ENCODE measurements at places on chromosomes 11 and 22. TPM values are rescaled to one million over a fixed set of nuclear protein-coding genes. Genes with fewer than 3 reads are reported as not detected.

DNA sequence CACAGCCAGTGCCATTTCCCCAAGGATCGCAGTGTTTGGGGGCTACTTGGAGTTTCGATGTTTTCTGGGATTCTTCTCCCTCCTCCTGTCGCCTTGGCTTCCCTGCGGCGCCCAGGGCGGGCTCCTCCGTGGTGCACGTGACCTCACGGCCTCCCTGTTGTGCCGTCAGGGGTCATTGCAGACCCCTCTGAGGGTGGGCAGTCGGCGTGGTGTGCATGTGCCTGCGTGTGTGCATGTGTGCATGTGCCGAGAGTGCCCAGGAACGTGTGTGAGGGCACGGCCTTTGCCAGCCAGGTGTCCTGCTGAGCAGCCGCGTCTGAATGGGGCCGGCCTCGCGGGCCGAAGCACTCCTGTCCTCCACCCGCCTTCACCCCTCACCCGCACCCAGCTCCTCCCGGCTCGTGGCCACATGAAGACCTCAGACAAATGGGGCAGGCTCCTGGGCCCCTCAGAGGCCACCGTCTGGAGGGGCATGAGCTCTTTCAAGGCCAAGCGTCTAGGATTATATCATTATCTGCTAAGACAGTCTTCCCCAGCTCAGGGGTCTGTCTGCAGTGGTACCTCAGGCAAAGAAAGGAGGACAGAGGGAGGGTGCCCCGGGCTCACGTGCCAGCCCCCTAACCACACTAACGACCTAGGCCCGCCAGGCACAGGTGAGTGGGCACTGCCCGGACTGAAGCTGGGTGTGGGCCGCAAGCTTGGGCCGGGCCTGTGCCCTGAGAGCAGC, 9.4 kb upstream of the MRPL23 start:
- peaks cover 6% of the 10 kb centered on the region for H3K27me3 ChIP-seq
- peaks cover 3% of the 10 kb centered on the region for H3K4me1 ChIP-seq
- no peak for DNase-seq

DNA sequence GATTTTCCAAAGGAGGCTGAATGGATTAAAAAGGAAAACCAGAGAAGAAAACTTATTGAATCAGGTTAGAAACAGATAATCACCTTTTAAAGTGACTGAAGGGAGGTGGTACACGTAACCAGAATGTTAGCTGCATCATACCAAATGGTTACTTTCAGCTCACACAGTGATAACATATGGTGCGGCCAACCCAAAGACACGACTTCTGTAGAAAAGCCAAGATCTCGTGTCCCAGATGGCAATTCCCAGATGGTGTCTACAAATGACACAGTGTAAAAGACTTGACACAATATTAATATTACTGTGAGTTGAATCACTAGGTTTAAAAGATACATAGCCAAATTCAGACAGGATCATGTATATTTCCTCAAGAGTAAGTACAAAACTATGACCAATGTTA, 5.2 kb downstream of the PPP2R1B start:
- H3K4me3 ChIP-seq = no peak overlapping the region
- H3K27me3 ChIP-seq = no peaks in the 10 kb centered on the region
- DNase-seq = no peak
- peaks cover 80% of the 10 kb centered on the region for H3K36me3 ChIP-seq
- H3K4me1 ChIP-seq = peaks cover 27% of the 10 kb centered on the region
- no peak overlapping the region for H3K27ac ChIP-seq

DNA sequence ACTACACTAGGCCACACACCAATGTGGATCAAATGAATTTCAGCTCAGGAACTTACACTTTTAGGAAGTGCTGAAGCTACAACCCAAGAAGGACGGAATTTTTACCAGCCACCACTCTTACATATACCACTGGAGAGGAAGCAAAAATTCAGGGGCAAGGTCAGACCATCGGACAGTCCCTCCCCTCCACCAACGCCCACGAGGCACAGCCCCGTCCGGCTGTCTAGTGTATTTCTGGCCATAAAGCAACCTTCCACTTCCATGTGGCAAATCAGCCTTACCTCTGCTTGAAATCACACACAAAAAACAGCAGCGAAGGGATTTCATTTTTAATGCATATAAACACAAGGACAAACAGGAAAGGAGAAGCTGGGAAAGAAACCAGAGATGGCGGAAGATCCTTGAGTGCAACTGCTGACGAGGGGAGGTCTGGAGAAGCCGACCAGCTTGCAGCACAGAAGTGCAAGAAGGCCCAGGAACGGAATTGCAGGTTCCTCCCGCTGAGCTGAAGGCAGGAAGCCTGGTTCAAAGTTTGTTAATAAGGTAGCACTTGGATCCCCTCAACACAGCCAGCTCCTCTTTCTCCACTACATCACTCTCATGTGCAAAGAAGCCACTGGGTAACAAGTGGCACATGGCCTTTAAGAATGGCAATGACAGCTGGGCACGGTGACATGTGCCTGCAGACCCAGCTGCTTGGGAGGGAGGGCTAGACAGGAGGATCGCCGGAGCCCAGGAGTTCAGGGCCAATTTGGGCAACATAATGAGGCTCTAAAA, 71.5 kb downstream of the SHANK2 start:
- H3K4me1 ChIP-seq = no peaks in the 10 kb centered on the region
- no peak overlapping the region for H3K4me3 ChIP-seq
- H3K27ac ChIP-seq = no peak overlapping the region
- H3K36me3 ChIP-seq = no peaks in the 10 kb centered on the region
- peaks cover 25% of the 10 kb centered on the region for H3K27me3 ChIP-seq
- no peak for DNase-seq

DNA sequence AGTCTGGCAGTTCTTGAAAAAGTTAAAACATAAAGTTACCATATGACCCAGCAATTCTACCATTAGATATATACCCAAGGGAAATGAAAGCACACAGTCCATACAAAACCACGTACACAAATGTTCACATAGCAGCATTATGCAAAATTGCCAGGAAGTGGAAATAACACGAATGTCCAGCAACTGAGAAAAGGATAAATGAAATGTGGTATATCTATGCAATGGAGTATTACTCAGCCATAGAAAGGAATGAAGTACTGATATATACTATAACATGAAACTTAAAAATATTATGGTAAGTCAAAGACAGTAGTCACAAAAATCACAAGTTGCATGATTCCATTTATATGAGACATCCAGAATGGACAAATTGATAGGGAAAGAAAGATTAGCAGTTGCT, 57.9 kb downstream of the C2CD3 start:
- H3K4me1 ChIP-seq = no peaks in the 10 kb centered on the region
- H3K27me3 ChIP-seq = no peaks in the 10 kb centered on the region
- H3K27ac ChIP-seq = no peak overlapping the region
- H3K4me3 ChIP-seq = no peak overlapping the region
- no peak for DNase-seq

- DNase-seq = peak; percentile 66
- peaks cover 39% of the 10 kb centered on the region for H3K4me1 ChIP-seq
- peaks cover 30% of the 10 kb centered on the region for H3K36me3 ChIP-seq
- H3K27ac ChIP-seq = peak overlapping the region; percentile 87
- H3K27me3 ChIP-seq = no peaks in the 10 kb centered on the region
- H3K4me3 ChIP-seq = peak overlapping the region; percentile 93
Observed at GRCh38 chr11:65919573-65920371, 546 bp downstream of the DRAP1 start.

DNA sequence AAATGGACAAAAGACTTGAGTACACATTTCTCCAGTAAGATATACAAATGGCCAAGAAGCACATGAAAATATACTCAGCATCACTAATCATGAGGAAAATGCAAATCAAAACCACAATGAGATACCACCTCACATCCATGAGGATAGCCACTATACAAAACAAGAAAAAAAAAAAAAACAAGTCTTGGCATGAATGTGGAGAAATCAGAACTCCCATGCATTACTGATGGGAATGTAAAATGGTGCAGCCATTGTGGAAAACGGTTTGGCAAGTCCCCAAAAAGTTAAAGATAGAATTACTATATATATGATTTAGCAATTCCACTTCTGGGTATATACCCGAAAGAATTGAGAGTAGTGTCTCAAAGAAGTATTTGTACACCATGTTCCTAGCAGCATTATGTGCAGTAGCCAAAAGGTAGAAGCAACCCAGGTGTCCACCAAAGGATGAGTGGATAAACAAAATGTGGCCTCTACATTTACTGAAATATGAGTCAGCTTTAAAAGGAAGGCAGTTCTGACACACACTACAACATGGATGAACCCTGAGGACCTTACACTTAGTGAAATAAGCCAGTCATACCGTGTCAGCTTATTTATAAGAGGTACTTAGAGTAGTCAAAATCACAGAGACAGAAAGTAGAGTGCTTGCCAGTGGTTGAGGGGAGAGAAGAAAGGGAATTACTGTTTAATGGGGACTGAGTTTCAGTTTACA, 146.3 kb downstream of the WNT7B start:
- no peak overlapping the region for H3K4me3 ChIP-seq
- H3K27me3 ChIP-seq = no peaks in the 10 kb centered on the region
- no peak for DNase-seq
- no peak overlapping the region for H3K27ac ChIP-seq
- H3K4me1 ChIP-seq = no peaks in the 10 kb centered on the region
- peaks cover 5% of the 10 kb centered on the region for H3K36me3 ChIP-seq

GRCh38 chr22:47423266-47423665, 660.8 kb downstream of the TBC1D22A start:
- H3K4me3 ChIP-seq = no peak overlapping the region
- H3K4me1 ChIP-seq = no peaks in the 10 kb centered on the region
- no peaks in the 10 kb centered on the region for H3K27me3 ChIP-seq
- no peak overlapping the region for H3K27ac ChIP-seq
- no peak for DNase-seq

- no peaks in the 10 kb centered on the region for H3K4me1 ChIP-seq
- no peak for DNase-seq
- no peaks in the 10 kb centered on the region for H3K27me3 ChIP-seq
- H3K4me3 ChIP-seq = no peak overlapping the region
- H3K27ac ChIP-seq = no peak overlapping the region
- H3K36me3 ChIP-seq = no peaks in the 10 kb centered on the region
Observed at GRCh38 chr22:26839216-26839615, 181.8 kb downstream of the MIAT start.

DNA sequence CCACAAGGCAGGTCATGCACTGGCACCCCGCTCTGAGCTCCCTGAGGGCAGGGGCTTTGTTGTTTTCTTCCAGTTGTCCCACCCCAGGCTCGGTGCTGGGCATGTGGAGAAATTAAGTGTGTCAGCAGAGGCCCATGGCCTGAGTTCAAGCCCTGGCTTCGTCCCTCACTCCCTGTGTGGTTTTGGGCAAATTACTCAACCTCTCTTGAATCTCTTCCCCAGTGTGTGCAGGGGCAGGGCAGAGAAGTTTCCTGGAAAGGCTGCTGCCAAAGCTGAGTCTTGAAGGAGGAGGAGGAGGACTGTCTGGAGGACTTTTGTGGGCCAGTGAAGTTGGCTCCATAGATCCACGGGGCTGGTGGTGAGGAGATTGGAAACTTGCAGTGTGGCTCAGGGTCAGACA, 138.1 kb upstream of the E2F8 start:
- H3K27me3 ChIP-seq = peaks cover 16% of the 10 kb centered on the region
- H3K36me3 ChIP-seq = no peaks in the 10 kb centered on the region
- no peak for DNase-seq
- no peak overlapping the region for H3K27ac ChIP-seq

- H3K36me3 ChIP-seq = no peaks in the 10 kb centered on the region
- H3K27me3 ChIP-seq = peaks cover 14% of the 10 kb centered on the region
- H3K4me1 ChIP-seq = no peaks in the 10 kb centered on the region
- H3K4me3 ChIP-seq = no peak overlapping the region
- H3K27ac ChIP-seq = no peak overlapping the region
Observed at GRCh38 chr11:60512651-60513225, 2.5 kb upstream of the MS4A13 start.

DNA sequence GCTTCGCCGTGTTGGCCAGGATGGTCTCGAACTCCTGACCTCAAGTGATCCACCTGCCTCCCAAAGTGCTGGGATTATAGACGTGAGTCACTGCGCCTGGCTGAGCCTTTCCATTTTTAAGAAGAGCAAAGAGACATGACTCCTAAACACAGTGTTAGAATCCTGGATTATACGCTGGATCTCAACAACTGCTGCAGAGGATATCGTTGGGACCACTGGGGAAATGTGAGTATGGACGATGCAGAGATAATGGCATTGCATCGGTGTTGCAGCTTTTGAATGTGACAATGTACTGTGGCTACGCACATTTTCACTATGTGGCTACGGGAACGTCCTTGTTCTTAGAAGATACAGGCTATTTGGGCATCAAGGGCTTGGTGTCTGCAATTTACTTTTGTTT, 6.2 kb downstream of the MRGPRF start:
- peaks cover 3% of the 10 kb centered on the region for H3K4me1 ChIP-seq
- no peak overlapping the region for H3K27ac ChIP-seq
- no peaks in the 10 kb centered on the region for H3K36me3 ChIP-seq
- DNase-seq = no peak
- peaks cover 8% of the 10 kb centered on the region for H3K27me3 ChIP-seq

DNA sequence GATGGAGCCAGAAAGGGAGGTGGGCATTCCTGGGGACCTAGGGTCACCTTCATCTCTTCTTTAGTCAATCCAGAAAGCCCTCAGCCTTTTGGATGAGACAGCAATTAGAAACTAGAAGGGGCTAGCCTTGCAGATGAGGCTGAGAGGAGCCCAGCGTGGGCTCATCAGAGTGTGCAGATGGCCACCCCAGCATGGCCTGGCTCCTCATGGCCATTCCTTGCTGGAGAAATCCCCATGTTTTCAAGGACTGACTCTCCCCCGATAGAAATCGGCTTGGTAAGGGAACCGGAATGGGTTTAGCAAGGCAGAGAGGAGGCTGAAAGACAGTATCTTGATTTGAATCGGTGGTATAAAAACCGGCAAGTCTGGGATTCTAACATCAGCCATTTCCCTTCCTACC, 274.6 kb downstream of the BUD13 start:
- H3K36me3 ChIP-seq = no peaks in the 10 kb centered on the region
- peaks cover 36% of the 10 kb centered on the region for H3K27me3 ChIP-seq
- no peak for DNase-seq
- no peak overlapping the region for H3K27ac ChIP-seq
- no peaks in the 10 kb centered on the region for H3K4me1 ChIP-seq

The CHCHD10 gene
- 63.2 TPM for total RNA-seq

The BRSK2 gene
- total RNA-seq = not detected

The FAM180B gene
- not detected for total RNA-seq

The OR8B3 gene
- total RNA-seq = not detected

The CHEK2 gene
- 38.7 TPM for total RNA-seq

The APOL5 gene
- total RNA-seq = not detected
